ENCODE measurements at places on chromosomes 11 and 22.

DNA sequence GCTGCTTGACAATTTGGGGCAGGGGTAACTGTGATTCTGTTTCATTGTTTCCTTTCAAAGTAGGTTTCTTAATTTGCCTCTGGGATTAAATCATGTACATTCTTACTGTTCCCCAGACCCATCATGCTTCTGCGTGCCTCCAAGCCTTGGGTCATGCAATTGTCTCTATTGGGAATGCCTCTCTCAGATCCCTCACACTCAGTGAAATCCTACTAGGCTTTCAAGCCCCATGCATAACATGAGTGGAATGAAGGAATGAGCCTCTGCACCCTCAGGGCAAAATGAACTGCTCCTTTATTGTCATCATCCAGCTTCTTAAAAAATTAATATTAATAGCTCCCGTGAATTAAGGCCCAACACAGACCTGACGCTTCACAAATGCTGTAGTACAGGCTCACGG, 381.7 kb downstream of the TENM4 start:
- no peak for DNase-seq
- no peak overlapping the region for H3K27ac ChIP-seq
- H3K4me1 ChIP-seq, result no peaks in the 10 kb centered on the region
- H3K36me3 ChIP-seq, result no peaks in the 10 kb centered on the region

- H3K27me3 ChIP-seq, result peaks cover 26% of the 10 kb centered on the region
- no peak overlapping the region for H3K27ac ChIP-seq
- no peak overlapping the region for H3K4me3 ChIP-seq
- no peaks in the 10 kb centered on the region for H3K4me1 ChIP-seq
Observed at GRCh38 chr11:17700991-17701390, 18.4 kb upstream of the MYOD1 start.

DNA sequence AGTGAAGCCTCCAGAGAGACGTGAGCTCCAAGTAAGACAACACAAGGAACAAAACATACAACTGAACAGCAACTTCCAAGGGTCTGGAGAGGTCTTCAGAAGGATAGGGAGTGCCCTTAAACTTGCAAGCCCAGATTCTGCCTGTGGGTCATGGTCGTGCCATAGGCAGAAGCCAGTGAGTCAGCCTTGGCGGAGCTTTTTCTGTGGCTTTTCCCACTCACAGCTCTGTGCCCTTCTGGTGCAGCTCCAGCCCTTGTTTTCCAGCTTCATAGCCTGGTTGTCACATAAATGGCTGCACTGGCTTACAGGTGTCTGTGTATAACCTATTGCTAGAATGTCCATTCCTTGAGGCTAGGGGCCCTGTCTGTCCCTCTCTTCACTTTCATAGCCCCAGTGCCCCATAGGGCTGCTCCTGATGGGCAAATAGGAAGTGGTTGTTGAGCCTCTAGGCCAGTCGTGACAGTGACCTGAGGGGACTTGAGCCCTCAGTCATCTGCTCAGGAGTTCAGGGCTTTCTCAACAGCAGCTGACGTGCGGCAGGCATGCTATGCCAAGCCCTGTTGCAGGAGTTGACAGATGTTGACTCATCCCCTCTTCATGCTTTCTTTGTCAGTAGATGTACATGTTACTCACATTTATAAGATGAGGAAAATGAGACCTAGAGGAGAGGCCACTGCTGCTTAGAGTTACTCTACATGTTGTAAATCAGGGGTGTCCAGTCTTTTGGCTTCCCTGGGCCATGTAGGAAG, 7.4 kb downstream of the MED15 start:
- peaks cover 41% of the 10 kb centered on the region for H3K4me1 ChIP-seq

DNA sequence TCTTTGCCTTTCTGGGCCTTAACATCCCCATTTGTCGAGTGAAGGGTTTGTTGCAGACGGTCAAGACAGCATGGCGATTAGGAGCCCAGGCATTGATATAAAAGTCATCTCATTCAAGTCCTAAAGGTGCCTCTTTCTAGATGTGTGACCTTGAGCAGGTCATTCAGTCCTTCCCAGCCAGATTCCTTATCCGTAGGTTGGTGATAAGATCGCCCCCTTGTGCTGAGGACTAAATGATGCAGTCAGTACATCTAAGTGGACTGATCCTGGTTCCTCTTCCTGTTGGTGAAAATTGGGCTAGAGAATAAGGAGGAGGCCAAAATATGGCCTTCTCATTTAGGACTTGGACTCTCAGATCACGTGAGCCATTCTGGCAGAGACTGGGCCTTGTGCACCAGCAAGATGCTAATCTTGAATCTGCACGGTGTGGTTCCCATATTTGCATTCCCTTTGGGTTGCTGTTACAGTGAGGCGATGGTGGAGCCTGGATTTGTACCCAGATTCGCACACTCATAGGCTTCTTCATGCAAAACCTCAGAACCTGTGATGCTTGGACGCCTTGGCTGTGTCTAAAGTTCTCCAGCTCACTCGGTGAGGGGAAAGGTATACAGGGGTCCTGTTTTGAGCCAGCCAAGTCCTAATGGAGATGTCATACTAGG, 156.8 kb downstream of the MYO18B start:
- no peaks in the 10 kb centered on the region for H3K27me3 ChIP-seq
- no peaks in the 10 kb centered on the region for H3K4me1 ChIP-seq
- no peak overlapping the region for H3K4me3 ChIP-seq
- DNase-seq, result no peak

Measured in T-helper 2 cell treated with Interferon-gamma antibody and Interleukin-4, amounts not matched to agents 5 μg/mL and 100 μg/mL, for 36 hours (primary cell).